ENCODE measurements at places on chromosomes 5 and 9. TPM values are rescaled to one million over a fixed set of nuclear protein-coding genes. Genes with fewer than 3 reads are reported as not detected.
A peak's percentile ranks its signal among the peaks of the same experiment; 100 is the strongest.

- DNase-seq, result no peak
These were observed 113.8 kb downstream of the MARCHF11 start for GRCh38 chr5:16065831-16066230.

- DNase-seq, result peak; percentile 91
These were observed 221.6 kb downstream of the NR2F1-AS1 start for GRCh38 chr5:93359296-93359959.

DNA sequence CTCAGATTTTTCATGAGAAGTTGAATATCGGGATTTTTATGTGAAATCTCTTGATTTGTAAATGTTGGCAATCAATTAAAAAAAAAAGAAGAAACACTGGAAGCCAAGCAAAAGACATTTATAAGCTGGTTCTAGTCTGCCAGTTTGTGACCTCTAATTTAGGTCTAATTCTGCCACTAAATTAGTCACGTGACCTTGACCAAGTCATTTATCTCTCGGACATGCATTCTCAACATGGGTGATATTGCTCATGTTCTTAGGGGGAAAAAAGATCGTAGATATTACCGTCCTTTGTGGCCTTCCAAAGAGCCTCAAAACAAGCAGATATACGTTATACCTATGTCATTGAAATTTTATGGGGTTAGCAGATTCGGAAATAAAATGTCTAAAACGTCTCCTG lies 52.9 kb upstream of the PTPDC1 start:
- no peak for DNase-seq

GRCh38 chr9:126527109-126527825 lies 86.5 kb upstream of the LMX1B start:
- no peak for DNase-seq

GRCh38 chr9:76646249-76646648 lies 118.0 kb upstream of the PCA3 start:
- no peak for DNase-seq

- DNase-seq, result no peak
These were observed 16.3 kb downstream of the FABP6 start for GRCh38 chr5:160245506-160246086.

GRCh38 chr5:78544561-78545201 lies 103.9 kb downstream of the LHFPL2 start:
- peak; percentile 85 for DNase-seq

GRCh38 chr5:123545506-123545905 lies 33.5 kb downstream of the CSNK1G3 start:
- DNase-seq, result no peak

DNA sequence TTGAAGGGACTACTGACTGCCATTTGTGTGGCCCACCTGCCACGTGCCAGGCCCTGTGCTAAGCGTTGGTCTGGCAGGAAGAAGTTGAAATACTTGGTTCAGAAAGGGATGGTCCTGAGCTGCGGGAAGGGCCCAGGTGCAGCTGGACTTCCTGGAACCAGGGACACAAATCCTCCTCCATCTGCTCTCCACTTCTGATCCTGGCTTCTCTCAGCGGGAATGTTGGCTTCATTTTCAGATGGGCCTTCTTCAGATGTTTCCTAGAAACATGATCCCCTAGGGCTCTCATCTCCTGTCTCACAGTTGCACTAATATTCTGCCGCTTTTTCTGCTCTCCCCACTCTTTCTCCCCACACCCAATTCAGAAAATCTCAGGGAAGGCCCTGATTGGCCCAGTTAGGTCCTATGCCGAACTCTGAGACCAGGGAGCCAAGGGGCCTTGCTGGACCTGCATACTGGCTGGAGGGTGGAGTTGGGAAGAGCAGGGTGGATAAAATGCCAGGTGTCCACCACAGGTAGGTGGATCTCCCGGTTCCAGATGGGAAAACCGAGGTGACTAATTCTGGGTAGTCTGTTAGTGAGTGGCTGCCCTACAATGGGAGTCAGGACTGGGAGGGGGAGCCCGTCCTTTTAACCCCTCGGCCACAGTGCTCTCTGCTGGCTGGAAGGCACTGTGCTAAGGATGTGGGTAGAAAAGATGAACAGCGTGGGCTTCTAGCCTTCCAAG lies 19.4 kb downstream of the PSAT1 start:
- DNase-seq, result no peak

- DNase-seq, result no peak
These were observed 22.4 kb downstream of the MOCS2 start for GRCh38 chr5:53087171-53087570.

DNA sequence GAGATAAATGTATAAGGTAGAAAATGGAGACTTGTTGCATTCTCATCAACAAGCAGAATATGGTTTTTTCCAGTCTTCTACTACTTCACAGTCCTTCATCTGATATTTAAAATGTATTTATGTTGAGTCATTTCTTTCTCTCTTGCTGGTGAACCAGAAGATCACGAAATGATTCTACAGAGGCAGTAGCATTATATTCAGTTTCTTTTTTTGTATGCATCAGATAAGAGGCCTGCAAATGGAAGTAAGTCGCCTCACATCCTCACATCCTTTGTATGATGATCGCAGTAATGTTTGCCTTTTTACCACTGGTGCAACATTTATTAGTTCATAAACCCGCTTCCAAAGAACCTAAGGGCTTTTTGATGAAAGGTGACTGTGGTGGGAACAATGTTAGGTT lies 22.1 kb upstream of the IL13 start:
- DNase-seq, result no peak

- no peak for DNase-seq
These were observed 53.8 kb upstream of the CLINT1 start for GRCh38 chr5:157912621-157913325.

DNA sequence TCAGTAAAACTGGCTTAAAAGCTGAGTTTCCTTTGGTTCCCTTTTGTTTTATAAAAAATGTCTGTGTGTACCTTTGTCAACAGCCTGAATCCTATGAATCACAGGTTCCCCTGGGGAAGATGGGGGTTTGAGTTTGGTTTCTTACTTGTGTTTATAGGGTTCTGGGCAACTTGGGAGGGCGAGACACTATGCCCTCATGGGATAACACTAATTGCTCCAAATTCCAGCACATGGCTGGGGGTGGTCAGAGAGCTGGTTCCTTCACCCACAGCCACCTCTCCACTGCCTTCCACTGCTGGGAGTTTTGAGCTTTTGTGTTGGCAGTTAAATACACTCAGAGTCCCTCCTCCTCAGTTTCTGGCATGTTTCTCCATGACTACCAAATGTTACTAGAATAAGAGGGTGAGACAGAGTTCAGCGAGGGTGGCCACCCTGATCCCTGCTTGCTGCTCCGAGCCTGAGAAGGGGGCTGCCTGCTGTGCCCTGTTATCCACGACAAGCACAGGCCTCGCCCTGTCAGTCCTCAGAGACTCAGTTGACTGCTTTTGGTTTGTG lies 83.0 kb upstream of the EPB41L4B start:
- no peak for DNase-seq

GRCh38 chr5:172696171-172696849 lies 55.2 kb downstream of the NEURL1B start:
- DNase-seq, result no peak

DNA sequence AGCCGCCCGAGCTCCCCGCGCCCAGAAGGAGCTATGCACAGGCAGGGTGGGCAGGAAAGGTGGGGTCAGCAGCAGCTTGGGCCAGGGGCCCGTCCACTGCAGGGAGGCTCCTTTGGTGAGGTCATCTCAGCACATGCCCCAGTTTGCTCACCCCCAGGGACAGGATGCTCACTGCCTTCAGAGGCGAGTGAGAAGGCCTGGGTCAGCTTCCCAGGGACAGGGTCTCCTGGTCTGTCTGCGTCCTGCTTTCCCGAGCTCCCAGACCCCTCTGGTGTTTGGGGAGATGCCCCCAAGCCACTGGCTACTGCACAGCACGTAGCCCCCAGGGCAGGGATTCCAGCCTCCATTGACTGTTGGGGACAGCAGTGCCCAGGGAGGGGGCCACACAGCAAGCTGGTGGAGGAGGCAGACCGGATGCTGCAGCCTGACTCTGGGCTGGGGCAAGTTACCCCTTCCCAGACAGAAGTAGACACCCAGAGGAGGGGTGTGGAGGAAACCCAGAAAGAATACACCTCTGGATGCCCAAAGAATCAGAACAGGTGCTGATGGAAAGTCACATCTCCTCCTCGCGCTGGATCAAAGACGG lies 581 bp upstream of the SARDH start:
- no peak for DNase-seq

DNA sequence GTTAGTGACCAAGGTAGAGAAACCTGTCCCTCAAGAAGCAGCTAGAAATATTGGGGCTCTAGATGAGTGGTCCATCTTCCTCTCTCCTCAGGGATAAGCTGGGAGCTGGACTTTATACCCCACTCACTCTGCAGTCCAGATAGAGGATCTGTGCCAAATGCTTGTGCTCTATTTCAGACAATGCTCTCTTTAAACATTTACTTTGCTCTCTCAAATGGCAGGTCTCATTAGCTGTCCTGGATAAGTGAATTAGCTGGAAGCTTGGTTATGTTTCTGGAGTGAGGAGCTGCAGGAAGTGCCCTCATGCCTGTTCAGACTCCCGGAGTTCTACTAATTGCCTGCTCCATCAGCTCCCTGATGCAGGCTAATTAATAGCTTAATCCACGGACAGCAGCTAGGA lies 151.1 kb upstream of the CCDC152 start:
- DNase-seq, result no peak

GRCh38 chr5:102796009-102796408 lies 40.9 kb downstream of the PAM start:
- no peak for DNase-seq

- DNase-seq, result peak; percentile 97
These were observed 12.7 kb downstream of the DUSP1 start for GRCh38 chr5:172758077-172758833.

DNA sequence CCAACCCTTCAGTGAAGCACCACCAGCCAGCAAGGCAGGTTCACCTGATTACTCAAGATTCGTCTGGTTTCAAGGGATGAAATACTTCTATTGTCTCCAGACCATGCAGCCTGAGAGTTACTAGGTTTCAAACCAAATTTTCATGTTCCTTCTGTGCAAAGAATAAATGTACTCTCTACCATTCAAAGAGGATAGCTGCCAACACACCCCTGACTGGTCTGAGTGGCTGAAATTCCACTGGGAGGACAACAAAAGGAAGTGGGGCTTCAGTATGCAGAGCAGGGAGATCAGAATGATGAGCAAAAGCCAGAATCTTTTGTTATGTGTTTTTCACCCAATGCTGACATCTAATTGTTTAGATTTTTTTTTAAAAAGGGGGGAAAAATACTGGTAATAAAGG lies 356.3 kb downstream of the BNC2 start:
- DNase-seq, result no peak

DNA sequence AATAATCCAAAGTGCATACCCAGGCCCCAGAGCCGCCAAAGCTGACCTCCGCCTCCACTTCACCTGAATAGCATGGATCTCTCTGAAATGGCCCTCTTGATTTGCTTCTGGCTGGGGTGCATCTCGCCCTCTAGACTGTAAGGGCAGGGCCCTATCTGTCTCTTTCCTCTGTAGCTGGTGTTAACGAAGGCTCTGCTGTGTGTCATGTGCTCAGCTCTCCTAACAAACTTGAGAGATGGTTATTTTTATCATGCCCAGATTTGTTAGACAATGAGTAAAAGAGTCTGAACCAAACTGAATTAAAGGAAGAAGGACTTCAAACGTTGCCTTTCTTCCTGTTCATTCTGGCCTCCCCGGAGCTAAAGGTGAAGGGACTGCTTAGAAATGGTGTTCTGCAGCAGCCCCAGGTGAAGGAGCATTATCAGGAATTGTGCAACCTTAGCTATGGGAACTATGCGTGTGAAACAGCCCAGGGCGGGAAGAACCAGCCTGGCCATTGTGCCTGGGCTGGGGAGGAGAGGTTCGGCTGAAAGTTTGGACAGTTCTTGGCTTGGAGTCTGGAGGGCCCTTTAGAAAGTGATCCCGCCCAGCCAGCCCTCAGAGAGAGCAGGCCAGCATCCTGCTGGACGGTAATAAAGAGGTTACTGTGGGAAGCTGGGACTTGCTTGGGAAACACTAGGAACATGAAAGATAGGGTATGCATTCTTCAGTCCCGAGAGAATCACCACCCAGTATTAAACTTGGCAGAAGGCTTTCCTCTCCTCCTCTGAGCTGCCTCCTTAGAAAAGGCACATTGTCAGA lies 73.5 kb downstream of the WWC1 start:
- DNase-seq, result peak; percentile 63

DNA sequence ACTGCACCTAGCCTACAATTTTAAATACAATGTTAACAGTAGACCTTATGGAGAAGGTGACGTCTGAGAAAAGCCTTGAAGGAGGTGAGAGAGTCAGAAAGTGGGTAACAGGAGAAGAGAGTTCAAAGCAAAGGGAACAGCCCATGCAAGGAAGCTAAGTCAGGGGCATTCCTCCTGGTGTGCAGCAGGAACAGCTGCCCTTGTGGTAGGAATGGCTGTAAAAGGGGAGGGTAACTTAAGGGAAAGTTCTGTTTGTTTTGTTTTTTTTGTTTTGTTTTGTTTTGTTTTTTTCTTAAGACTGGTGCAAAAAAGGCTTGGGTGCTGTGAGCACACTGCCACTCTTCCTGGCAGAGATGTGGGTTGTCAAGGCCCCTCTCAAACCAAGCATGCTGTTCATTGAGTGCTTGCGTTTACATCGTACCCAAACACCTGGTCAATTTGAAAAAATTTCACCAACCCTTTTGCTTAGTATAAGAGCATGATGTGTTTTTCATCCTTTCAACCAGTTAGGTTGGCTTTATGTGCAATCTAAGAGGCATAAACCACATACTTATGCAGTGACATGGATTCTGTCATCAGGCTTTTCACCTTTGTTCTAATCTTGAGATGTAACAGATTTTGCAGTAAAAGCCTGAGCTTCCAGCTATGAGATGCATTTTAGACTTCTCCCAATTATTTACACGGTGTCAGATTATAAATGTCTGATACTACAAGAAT lies 279.7 kb downstream of the GLIS3 start:
- peak; percentile 56 for DNase-seq

DNA sequence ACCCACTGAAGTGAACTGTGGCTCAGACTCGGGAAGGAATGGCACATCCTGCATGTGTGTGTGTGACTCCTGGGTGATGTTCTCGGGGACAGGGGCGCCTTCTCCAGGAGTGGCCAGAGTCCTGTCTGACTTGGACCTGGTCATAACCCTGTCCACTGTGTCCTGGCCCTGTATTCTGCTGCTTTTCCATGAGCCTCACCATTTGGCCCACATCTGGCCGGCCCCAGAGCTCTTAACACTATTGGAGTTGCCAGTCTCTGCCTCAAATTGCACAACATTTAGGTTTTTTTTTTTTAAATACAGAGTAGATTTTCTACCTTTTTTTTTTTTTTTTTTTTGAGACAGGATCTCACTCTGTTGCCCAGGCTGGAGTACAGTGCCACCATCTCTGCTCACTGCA lies 278.3 kb upstream of the TUT7 start:
- DNase-seq, result no peak

GRCh38 chr5:84204772-84205171 lies 179.9 kb downstream of the EDIL3 start:
- DNase-seq, result no peak

The PCDHA6 gene
- total RNA-seq, result not detected

The TRMT10B gene
- 2.3 TPM for total RNA-seq

The SLCO6A1 gene
- total RNA-seq, result not detected

The ANKH gene
- 5.6 TPM for total RNA-seq

The PIGO gene
- total RNA-seq, result 8.1 TPM

The SLC9A3 gene
- total RNA-seq, result 0.72 TPM

The ARRDC3 gene
- total RNA-seq, result 82.2 TPM

The DIPK1B gene
- 3.4 TPM for total RNA-seq

The OTP gene
- total RNA-seq, result not detected

The S100Z gene
- not detected for total RNA-seq

The TMEM232 gene
- 0.56 TPM for total RNA-seq

The HTR4 gene
- not detected for total RNA-seq

The C5orf58 gene
- not detected for total RNA-seq

The GARIN3 gene
- total RNA-seq, result not detected

The PCDHGA9 gene
- total RNA-seq, result 3.9 TPM

The FCN2 gene
- total RNA-seq, result not detected

The SOX30 gene
- not detected for total RNA-seq
